HepG2 (cell line): ENCODE measurements at places on chromosomes 12 and 14. TPM values are rescaled to one million over a fixed set of nuclear protein-coding genes. Genes with fewer than 3 reads are reported as not detected.

The TRPV4 gene
- 0.35 and 0.66 TPM in 2 replicates for total RNA-seq

The KRT74 gene
- total RNA-seq: not detected in 2 replicates

The OR4N2 gene
- not detected in 2 replicates for total RNA-seq

The PRPH gene
- not detected in 2 replicates for total RNA-seq

The MFAP5 gene
- total RNA-seq: not detected in 2 replicates

The DEPDC4 gene
- total RNA-seq: 5.7 and 6.6 TPM in 2 replicates

The NXPH4 gene
- not detected in 2 replicates for total RNA-seq

The FOXG1 gene
- not detected in 2 replicates for total RNA-seq

The SLCO1C1 gene
- not detected in 2 replicates for total RNA-seq

The LYZ gene
- total RNA-seq: 1,312 and 2,054 TPM in 2 replicates

The REM2 gene
- total RNA-seq: not detected in 2 replicates

The FAIM2 gene
- not detected in 2 replicates for total RNA-seq

The HSPA2 gene
- total RNA-seq: 0.27 and 0.28 TPM in 2 replicates

The C12orf60 gene
- total RNA-seq: 1.4 and 2.3 TPM in 2 replicates
